ENCODE measurements at places on chromosomes 4 and X.
A peak's percentile ranks its signal among the peaks of the same experiment; 100 is the strongest.

DNA sequence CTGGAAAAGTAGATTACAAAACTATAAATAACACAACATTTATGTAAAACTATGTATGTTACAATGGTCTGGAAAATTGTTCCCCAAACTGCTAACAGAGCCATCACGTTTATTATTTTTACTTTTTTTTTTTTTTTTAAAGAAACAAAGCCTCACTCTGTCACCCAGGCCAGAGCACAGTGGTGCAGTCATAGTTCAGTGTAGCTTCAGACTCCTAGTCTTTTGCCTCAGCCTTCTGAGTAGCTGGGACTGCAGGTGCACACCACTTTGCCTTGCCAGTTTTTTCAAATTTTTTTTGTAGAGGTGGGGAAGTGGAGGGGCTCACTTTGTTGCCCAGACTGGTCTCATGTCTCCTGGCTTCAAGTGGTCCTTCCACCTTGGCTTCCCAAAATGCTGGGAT lies 180.1 kb upstream of the SPRY1 start:
- no peak for DNase-seq

DNA sequence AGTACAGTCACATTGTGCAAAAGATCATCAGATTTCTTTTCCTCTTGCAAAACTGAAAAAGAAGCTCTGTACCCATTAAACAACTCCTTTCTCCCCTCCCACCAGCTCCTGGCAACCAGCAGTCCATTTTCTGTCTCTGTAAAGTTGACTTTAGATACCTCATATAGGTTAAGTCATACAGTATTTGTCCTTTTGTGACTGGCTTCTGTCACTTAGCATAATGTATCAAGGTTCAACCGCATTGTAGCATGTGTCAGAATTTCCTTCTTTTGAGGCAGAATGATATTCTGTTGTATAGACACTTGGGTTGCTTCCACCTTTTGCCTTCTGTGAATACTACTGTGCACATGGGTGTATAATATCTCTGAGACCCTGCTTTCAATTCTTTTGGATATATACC lies 121.8 kb downstream of the SH3KBP1 start:
- DNase-seq: peak; percentile 41

DNA sequence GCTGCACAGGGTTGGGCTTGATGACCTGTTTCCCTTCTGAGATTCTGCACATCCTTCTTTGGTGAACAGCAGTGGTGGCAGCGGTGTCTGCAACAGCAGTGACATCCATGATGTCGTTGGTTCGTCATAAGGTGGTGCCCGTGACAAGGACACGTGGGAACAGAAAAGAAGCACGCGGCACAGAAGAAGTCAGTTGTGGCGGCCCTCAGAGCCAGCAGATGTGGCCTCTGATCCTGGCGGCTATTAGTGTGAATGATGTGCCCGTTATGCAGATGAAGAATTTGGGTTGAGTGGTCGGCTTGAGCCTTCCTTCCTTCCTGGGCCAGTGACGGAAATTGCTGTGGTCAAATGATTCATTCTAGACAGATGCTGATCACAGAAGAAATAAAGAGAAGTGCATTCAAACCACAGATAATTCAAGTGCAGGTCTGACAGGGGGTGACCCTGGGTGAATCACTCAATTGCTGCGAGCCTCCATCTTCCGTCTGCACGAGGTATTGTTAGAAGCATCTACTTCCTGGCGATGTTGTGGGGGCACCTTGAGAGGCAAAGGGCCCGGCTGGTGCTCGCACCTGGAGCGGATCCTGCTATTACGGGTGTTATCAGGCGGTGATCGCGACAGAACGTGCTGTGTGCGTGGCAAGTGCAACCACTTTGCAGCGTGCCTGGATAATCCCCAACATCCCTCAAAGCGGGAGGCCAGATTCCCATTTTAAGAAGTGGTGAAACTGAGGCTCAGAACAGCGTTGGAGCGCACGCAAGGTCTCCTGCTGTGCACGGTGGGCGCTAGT lies 215.2 kb upstream of the PSAPL1 start:
- DNase-seq: peak; percentile 77

- no peak for DNase-seq
Observed at GRCh38 chr4:57083090-57083489, 27.1 kb downstream of the IGFBP7 start.

GRCh38 chr4:13178621-13179020 lies 305.5 kb downstream of the RAB28 start:
- no peak for DNase-seq

Measured in activated CD4-positive, alpha-beta memory T cell treated with anti-CD3 and anti-CD28 coated beads for 36 hours (primary cell).